T follicular helper cell (primary cell): ENCODE measurements at places on chromosomes 12 and 14.

DNA sequence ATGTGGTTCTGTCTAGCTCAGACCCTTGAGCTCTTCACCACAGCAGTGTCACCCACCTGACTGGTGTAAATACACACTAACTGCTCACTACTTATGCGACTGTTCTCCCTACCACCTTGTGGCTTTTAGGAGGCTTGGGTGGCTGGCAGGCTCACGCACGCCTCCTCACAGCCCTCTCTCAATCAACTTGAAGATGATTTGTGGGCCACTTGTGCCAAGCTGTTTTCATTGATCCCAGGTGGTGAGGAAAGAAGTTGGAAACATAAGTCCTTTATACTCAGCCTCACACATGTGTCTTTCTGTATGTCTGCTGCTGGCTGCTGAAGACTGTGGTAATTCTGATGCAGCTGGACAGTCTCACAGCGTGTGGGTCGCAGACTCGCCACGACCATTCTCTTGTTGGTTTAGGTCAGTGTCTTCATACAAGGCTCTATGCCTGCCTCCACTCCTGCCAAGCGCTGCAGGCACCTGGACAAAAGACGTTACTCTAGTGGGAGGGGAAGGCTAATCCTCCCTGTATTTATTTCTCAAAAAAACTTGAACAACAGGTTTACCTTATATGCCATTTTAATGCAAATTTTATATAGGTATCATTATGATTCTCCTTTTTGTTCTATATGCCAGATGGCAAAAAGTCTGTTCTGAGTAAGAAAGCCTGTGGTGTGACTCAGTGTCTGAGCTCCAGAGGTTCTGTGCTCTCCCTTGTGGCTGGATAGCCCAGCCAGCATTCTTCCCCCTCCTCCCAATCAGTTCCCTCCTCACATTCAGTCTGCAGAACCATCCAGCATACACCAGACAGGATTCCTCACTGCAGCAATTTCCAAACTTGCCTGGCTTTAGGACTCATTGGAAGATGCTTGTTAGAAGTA lies 115.6 kb downstream of the DIP2B start:
- no peak for DNase-seq

GRCh38 chr12:100993916-100994450 lies 199.4 kb downstream of the ANO4 start:
- DNase-seq = no peak

DNA sequence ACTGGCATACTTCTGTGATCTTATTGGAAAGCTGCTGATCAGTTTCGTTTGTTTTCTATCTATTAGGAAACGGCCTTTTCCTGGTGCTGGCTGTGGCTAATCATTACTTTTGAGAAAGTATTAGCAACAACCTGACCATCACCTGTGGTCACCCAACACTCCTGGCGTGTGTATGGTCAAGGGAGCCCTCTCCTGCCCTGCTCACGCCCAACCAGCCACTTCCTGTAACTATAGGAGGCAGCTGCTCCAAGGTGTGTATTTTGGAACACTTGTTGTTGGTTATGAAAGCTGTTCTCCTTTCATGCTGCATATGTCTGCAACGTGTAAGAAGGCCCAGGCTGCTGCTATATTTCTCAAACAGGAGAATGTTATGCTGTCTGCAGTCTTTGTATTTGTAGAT lies 1582.8 kb downstream of the AACS start:
- no peak for DNase-seq

GRCh38 chr14:33631021-33631420 lies 319.9 kb downstream of the EGLN3 start:
- DNase-seq = no peak

GRCh38 chr12:121295116-121295745 lies 1.3 kb downstream of the CAMKK2 start:
- no peak for DNase-seq

- DNase-seq = no peak
These were observed 599 bp downstream of the PAPLN start for GRCh38 chr14:73237786-73238423.

- DNase-seq = peak; percentile 0
These were observed 111.9 kb upstream of the CCDC175 start for GRCh38 chr14:59688224-59689170.

DNA sequence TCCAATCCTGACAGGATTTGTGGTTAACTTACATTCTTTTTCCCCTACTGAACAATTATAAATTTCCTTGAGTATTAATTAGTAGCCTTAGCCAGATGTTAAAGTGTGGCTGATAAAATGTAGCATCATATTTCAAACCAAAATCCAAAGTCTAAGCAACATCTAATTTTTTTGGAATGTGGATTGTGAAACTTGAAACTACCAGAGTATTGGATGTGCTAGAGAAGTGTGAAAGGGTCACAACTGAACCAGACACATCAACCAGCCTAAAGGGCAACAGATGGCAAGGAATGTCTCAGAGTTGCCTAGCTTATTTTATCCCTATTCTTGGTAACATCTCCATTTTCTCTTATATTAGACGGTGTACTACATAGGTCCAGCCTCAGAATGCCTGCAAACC lies 153.1 kb upstream of the DCN start:
- DNase-seq = no peak

GRCh38 chr12:104263580-104264358 lies 39.8 kb upstream of the EID3 start:
- no peak for DNase-seq

GRCh38 chr12:64895526-64895925 lies 71.1 kb downstream of the TBC1D30 start:
- DNase-seq = no peak

- no peak for DNase-seq
These were observed 25.1 kb upstream of the OASL start for GRCh38 chr12:121064116-121064515.

DNA sequence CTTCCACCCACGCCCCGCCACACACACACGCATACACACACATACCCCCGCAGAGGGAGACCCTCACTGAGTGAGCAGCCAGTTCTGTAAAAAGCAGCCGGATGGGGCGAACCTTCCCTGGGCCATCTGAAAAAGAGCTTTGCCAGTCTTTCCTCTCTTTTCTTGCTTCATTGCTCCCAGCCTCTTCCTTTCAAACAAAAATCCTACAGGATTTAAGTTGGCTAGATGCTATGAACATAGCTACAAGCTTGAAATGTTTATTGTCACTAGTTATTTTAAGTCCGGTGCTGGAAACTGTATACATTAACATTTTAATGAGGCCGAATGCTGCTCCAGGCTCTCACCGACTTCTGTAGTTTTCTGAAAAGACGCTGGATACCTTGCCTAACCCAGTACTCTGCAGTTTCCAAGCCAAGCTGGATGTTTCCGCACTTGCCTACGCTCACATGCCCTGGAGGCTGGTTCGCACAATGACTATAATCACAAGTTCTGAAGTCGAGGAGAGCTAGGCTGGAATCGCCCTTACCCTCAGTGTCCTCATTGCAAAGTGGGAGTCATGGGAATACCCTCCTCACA lies 39.2 kb downstream of the LTBP2 start:
- no peak for DNase-seq

DNA sequence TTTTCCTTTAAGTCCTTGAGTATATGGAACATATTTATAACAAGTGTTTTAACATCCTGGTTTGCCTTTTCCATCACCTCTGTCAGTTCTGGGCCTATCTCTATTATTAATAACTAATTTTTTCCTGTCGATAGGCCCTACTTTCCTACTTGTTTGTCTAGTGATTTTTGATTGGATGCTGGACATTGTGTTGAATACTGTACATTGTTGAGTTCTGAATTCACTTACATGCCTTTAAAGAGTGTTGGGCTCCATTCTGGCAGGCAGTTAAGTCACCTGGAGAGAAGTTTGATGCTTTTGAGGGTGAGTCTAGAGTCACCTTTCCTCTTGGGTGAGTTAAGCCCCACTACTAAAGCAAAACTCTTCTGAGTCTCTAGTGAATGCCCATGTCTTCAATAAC lies 77.5 kb upstream of the C14orf180 start:
- DNase-seq = no peak

DNA sequence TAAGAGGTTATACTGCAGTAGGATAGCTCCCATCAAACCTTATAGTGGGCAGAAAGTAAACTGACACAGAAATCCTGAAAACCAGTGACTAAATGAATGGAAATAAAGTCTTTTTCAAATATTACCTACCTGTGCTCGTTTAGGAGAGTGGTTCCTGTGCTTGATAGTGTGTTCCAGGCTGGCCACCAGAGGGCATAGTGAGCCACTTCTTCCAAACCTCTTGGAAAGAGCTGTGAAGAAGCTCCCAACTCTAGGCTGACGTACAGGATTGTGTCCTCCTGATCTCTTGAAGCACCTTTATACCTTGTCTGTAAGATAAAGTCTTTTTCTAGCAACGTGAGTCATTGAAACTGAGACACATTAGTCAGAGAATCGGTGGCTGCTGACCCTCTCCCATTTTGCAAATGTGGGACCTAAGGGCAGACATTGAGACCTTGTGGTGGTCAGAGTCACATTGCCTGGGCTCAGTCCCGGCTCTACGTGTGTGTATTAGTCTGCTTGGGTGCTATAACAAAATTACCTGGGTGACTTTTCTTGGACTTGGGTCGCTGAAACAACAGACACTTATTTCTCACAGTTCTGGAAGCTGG lies 17.6 kb downstream of the TDP1 start:
- DNase-seq = peak; percentile 18

DNA sequence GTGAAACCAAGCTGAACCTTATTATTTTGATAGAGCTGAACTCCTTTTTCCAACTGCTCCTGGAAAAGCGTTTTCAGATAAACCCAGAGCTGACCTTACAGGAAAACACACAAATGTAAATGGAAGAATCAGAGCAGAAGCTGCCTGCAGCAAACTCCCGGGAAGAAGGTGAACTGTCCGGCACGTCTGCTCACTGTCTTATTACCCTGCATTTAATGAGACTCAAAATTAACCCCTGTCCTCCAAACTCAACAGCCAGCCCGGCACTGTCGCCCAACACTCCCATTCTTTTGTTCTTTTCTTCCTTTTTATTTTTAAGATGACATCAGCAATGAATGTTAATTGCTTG lies 1046.9 kb upstream of the FLRT2 start:
- no peak for DNase-seq

DNA sequence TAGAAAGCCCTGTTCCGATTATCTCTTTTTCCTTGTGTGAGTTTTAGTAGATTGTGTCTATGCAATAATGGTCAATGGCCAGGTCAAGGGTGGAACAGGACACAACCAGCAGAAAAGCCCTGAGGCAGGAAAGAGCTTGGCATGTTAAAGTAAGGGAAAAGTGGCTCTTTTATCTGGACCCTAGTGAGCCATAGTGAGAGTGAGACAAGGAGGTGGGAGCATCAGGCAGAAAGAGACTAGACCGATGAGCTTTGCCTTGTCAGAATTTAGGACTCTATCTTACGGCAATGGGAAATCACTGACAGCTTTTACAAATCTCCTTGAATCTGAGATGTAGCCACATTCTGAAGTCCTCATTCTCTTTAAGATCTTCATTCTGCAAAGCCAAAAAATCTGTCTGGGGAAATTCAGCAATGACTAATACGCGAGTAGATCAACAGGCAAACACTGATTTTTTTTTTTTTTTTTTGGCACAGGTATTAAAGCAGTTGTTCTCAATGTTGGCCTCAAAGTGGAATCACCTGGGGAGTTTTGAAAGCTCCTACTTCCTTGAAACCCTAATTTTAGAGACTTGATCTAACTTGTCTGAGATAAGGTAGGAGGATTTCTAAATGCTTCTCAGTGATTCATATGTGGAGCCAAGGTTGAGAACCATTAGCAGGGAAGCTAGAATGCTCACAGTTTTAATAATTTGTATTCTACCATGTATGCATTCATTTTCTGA lies 33.9 kb downstream of the TMEM19 start:
- no peak for DNase-seq

DNA sequence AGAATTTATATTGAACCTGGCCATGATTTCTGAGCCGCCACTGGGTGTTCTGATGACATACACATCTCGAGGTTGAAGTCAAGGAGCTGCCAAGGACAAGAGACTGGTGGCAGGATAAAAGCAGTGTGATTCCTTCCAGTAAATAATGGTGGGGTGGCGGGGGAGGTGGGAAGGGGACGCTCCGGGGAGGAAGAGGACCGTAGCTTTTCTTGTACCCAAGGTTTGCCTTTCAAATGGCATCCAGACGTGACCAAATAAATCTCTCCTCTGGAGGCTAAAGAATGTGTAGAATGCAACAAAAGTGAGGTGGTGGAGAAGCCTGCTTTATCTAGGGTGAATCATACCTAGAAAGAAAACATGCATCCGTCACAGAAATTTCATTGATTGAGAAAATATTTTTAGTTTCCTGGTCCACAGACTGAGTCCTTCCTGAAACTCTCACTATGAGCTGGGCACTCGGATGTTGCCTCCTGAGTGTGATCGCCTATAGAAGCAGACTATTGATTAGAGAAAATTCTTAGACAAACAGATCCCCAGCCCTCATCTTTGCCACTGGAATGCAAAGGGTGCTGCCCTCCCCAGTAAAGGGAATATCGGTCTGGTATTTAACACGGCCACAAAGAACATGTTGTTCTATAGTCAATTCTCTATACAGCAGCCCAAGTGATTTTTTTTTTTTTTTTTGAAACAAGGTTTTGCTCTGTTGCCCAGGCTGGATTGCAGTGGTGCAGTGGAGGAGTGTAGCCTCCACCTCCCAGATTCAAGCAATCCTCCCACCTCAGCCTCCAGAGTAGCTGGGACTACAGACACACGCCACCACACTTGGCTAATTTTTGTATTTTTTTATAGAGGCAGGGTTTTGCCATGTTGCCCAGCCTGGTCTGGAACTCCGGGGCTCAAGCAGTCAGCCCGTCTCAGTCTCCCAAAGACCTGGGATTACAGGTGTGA lies 112.1 kb downstream of the DPF3 start:
- DNase-seq = no peak

DNA sequence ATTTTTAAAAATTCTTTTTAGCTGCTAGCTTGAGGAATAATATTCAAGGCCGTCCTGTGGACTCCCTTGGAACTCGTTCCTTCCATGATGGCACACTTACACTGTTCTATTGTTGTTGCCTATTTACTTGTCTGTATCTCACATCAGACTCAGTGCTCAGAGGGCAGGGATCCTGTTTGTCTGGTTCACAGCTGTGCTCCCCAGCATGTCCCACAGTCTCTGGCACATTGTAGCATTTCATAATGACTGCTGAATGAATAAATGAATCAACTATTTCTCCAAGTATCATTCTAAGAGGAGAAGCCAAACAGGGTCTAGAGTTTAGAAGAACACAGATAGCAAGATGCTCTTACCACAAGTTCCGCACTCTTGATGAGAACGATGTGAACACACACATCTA lies 48.0 kb downstream of the NTN4 start:
- no peak for DNase-seq
